ENCODE measurements at places on chromosomes 2 and 18. TPM values are rescaled to one million over a fixed set of nuclear protein-coding genes. Genes with fewer than 3 reads are reported as not detected.

The UGT1A10 gene
- total RNA-seq: not detected

The ITM2C gene
- total RNA-seq: 18.4 TPM

The EFHD1 gene
- 20.1 TPM for total RNA-seq

The TMEM169 gene
- 0.22 TPM for total RNA-seq

The NDUFB3 gene
- total RNA-seq: 278 TPM

The IL37 gene
- not detected for total RNA-seq

The TTR gene
- total RNA-seq: not detected

The LIMS4 gene
- 4.5 TPM for total RNA-seq

DNA sequence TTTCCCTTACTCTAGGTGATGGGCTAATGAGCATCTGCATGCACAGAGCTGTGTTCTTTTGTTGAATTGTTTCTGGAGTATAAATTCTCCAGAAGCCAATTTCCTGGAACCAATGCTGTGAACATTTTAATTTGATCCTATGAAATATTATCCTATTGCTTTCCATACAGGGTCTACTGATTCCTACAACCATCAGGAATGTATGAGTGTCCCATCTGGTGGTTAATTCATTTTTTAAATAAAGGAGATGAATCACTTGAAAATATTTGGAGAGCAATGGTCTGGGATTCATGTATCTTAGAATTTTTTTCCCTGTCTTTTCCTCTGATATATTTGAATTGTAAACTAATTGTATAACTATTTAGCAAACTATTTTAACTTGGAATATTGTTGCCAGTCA is 14.0 kb downstream of the KIF5C start:
- DNase-seq: no peak

DNA sequence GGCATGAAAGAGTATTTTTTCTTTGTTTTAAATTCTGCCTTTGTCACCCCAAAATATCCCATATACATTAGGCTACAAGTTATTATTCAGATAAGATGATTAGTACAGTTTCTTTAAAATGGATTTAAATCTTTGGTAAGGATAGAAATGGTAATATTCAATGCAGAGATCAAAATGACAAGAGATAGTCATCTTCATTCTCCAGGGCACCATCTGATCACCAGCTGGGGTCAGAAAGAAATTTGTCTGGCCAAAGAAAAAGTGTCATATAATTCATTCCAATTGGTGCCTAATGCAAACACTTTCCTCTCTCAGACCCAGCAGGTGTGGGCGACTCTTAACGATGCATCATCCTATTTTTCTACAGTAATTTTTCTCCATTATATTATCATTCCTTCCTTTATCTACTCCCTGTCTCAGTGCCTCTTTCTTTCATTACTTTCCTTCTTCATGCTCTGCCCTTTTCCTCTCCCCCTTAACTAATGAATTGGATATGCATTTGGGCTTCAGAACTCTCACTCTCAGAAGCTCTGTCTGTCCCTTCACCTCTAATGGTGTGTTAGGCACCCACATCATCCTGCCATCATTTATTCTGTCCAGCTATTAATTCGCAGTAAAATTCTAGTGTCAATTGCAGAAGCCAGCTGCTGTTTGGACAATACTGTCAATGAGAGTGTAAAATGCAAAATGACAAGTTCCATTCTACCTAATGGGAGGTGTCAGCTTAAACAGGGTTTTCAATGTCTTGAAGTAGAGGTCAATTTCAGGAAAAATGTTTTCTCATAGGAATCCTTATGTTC is 570.5 kb downstream of the TDRD15 start:
- DNase-seq: no peak

- no peak for DNase-seq
Observed at GRCh38 chr2:127862228-127862627, 4.3 kb upstream of the POLR2D start.

- DNase-seq: no peak
Observed at GRCh38 chr2:113283704-113284284, 5.1 kb upstream of the PAX8 start.

GRCh38 chr2:10865841-10866240 is 45.9 kb upstream of the KCNF1 start:
- DNase-seq: no peak

GRCh38 chr2:88831792-88832248 is 140.3 kb downstream of the RPIA start:
- DNase-seq: no peak

GRCh38 chr2:160825433-160825832 is 331.8 kb upstream of the RBMS1 start:
- no peak for DNase-seq

- no peak for DNase-seq
Observed at GRCh38 chr2:102453501-102453900, 19.5 kb upstream of the SLC9A4 start.

- DNase-seq: no peak
Observed at GRCh38 chr2:240178564-240178963, 38.1 kb upstream of the OTOS start.

DNA sequence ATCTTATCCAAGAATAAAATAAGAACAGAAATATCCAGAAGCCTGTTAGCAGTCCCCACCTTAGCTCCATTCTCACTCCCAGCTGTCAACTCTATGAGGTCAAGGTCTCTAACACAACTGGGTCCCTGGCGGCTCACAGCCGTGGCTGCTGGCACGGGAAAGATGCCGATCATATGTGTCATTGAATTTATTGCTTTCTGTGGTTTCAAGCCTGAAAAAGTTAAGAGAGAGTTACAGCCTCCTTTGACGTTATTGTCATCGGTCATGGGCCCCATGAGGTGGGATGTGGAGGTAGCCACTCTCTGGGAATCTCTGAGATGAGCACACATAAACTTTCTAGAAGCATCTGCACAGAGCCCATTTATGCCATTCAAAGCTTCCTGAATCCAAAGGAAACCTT is 28.7 kb upstream of the CABLES1 start:
- no peak for DNase-seq

DNA sequence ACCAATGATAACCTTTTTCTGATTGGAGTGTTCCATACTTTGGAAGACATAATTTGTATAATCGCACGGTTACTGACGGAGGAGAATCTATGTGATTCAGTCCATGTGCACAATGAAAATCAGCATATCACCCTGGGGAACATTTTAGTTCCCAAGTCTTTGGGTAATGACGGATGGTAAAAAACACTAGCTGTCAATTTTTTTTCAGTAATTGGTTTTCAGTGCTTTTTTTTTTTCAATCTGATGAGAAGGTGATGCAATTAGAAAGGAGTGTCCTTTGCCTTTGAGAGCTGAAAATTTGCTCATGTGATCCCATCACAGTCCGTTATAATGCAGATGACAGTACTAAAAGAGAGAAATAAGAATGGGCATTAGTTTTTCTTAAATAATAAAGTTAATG is 51.9 kb upstream of the THOC1 start:
- DNase-seq: no peak

GRCh38 chr2:53739032-53739431 is 28.6 kb upstream of the CHAC2 start:
- DNase-seq: no peak

DNA sequence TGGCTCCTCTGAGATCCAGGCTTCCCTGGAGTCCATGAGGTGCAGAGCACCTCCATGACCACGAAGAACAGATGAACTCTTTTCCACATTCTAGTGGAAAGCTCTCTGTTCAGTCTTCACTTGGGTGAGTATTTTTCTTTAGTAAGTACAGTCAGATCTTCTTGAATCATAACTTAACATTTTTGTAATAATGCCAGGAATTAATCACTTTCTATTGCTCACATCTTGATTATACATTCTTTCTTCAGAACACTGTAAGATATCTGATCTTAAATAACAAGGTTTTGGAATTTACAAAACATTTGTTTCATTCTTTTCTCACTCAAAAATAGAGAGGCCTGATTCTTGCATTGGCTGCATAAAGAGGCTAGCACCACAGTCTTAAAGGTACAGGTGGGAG is 45.4 kb upstream of the RND3 start:
- DNase-seq: no peak

DNA sequence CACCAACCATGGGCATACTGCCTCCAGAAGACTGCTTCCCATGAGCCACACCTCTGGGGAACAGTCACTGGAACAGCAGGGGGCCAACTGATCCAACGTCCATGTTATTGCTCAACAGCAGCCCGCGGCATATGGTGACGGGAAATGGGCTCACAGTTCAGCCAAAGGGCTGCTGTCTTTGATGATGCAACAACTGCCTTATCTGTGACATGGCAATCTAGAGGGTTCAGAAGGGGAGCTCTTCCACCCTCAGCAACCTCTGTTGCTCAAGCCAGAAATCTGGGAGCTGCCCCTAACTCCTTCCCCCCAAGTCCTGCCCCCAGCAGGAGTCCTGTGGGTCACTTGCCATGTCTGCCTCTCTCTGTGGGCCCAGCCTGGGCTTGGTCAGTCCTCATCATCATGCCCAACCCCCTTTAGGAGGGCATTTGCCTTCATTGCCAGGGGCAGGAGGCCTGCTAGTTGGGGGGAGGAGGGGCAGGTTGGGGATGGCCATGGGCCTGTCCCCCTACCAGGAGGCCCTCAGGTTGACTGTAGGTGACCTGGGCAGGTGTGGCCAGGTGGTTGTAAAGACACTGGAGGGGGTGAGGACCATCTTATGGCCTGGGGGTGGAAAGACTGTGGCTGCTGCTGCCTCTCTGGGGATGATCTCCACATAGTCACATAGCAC is 212.9 kb downstream of the CYP26B1 start:
- DNase-seq: peak; percentile 56

DNA sequence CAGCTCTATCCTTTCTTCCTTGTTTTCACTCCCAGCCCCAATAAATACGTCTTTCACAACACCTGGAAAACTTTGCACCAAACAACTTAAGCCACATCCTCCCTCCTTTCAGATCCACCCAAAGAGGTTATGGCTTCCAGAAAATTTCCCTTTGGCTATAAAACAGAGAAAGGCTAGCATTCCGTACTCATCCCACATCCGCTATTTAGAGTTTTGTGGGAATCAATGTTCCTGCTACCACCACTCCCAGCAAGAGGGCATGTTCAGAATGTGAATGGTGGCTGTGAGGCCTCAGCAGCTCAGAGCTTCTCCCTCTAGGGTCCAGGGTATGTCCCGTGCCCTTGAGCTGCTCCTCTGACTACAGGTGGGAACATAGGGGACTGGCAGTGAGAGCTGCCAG is 214.6 kb downstream of the NCK2 start:
- no peak for DNase-seq

- no peak for DNase-seq
Observed at GRCh38 chr2:439556-440402, 151.9 kb upstream of the ALKAL2 start.

GRCh38 chr2:66704786-66705185 is 269.9 kb downstream of the MEIS1 start:
- no peak for DNase-seq

DNA sequence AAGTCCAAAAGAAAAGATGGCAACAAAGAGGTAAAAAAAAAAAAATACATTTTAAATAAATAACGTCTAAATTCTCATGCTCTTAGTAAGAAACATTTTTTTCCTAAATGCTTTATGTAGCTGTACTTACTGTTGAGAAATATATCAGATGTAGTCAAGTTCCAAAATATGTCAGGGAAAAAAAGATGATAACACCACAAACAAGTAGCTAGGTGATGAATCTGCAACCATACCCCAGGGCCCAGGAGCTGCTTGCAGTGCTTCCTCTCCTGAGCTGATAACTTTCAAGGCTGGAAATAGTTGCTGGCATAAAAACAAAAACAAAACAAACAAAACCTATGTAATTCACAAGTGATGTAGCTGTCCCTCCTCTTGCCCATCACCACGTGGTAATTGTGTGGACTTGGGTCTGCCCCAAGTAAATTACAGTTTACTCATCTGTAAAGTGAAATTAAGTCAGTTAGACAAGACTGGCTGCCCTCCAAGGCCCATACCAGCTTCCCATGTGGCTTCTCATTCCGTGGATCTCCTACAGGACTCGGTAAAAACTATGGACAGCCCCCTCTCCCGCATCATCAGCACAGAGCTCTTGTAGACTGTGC is 82.6 kb downstream of the SP100 start:
- DNase-seq: no peak

GRCh38 chr2:205076405-205076804 is 531.1 kb downstream of the PARD3B start:
- no peak for DNase-seq

DNA sequence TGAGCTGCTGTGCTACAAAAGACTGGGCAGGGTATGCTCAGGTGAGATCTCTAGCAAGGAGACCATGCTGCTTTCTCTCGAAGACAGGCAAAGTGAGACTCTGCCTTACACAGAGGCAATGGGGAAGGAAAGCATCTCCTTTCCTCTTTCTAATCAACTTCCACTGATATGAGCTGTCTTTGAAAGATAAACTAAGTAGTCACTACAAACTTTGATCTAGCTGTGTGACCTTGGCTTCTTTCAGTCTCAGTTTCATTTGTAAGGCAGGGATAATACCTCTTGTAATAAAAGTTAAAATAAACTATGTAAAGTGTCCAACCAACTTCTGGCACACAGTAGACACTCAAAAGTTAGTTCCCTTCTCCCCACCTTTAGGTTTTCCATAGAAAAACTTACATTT is 7.5 kb downstream of the CCDC93 start:
- DNase-seq: no peak

GRCh38 chr18:812376-813171 is 532 bp upstream of the YES1 start:
- peak; percentile 86 for DNase-seq

- DNase-seq: no peak
Observed at GRCh38 chr2:131055169-131056065, 37.8 kb downstream of the FAM168B start.

- peak; percentile 87 for DNase-seq
Observed at GRCh38 chr2:74919827-74920226, 38.6 kb upstream of the POLE4 start.

GRCh38 chr18:77341527-77342325 is 92.1 kb downstream of the GALR1 start:
- DNase-seq: peak; percentile 60

GRCh38 chr2:31429759-31430438 is 15.4 kb upstream of the XDH start:
- DNase-seq: no peak

DNA sequence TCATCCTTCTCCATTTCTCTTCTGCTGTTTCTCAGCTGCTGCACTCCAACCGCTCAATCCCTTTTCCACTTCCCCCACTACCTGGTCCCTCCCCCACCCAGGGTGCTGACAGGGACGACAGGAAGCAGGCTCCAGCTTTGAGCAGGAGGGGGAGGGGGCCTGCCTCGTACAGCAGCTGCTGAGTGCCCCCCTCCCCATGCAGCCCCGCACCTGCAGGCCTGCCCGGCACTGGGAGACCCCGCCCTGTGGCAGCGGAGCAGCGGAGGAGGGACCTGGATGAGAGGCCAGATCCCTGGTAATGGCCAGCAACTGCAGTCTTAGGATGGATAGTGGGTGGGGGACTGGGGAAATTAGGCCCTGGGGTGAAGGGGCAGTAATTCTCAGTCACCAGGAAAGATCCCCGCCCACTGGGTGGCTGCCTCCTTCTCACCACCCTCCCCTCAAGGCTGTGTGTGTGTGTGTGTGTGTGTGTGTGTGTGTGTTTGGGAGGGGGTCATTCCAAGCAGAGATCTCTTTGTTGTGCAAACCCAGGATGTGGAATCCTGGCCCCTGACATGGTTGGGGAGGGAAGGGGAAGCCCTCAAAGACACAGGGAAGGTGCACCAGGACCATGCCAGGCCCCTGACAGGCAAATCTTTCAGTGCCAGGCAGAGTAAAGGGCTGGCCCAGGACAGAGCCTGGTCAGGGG is 6.8 kb upstream of the CRYBA2 start:
- DNase-seq: no peak
